ENCODE measurements at places on chromosomes 2 and 18.
A peak's percentile ranks its signal among the peaks of the same experiment; 100 is the strongest.

- no peak for DNase-seq
Observed at GRCh38 chr2:97743913-97744312, 30.5 kb downstream of the ZAP70 start.

- no peak for DNase-seq
Observed at GRCh38 chr2:165573534-165574461, 104.3 kb downstream of the CSRNP3 start.

GRCh38 chr2:218893349-218894150 lies 12.9 kb downstream of the WNT10A start:
- DNase-seq = no peak

GRCh38 chr2:186726938-186727337 lies 33.1 kb downstream of the FAM171B start:
- no peak for DNase-seq

DNA sequence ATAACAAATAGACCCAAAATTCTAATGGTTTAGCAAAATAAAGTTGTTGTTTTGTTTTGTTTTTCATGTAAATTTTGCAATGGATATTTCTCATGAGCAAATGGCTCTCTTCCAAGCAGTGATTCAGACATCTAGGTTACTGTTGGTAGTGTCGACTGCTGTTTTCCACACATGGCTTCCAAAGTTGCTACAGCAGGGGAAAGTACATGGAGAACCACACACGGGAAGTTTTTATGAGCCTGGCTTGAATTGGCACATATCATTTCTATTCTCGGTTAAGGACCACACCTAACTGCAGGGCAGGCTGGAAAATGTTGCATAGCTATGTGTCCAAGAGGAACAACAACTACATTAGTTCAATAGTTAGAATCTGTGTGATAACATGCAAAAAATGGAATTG lies 262.1 kb downstream of the GALNT13 start:
- DNase-seq = no peak

DNA sequence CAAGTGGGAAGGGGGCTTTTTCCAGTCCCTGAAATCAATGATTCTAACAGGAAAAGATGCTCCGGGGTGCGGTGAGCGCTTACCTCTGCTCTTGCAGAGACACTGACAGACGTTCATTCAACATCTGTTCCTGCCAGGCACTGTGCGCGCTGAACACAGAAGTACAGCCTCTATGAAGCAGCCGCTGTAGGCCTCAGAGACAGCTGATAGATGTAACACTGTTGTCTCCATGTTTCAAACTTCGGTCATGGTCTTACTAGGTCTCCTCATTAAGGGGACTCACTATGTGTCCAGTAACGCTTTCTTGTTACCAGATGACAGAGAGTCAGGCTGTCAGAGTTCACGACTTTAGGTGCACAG lies 649 bp upstream of the CLIP4 start:
- no peak for DNase-seq

DNA sequence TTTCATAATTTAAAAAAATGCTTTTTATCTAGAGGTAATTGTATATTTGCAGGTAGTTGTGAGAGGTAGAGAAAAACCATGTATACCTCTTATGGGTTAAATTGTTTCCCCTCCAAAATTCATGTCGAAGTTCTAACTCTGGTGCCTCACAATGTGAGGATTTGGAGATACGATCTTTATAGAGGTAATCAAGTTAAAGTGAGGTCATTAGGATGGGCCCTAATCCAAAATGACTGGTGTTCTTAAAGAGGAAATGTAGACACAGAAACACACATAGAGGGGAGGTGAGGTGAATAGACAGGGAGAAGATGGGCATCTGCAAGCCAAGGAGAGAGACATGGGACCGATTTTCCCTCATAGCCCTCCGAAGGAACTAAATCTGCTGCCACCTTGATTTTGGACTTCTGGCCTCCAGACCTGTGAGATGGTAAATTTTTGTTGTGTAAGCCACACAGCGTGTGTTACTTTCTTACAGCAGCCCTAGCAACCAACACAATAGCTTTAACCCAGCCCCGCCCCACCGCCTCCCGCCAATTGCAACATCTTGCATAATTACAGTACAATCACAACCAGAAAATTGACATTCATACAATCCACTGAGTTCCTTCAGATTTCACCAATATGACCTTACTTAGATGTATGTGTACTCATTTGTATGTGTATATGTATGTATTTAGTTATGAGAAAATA lies 208.9 kb downstream of the MIB1 start:
- DNase-seq = no peak

GRCh38 chr2:182496596-182496995 lies 69.8 kb upstream of the PDE1A start:
- no peak for DNase-seq

- DNase-seq = no peak
Observed at GRCh38 chr2:161147856-161148255, 12.4 kb upstream of the TANK start.

DNA sequence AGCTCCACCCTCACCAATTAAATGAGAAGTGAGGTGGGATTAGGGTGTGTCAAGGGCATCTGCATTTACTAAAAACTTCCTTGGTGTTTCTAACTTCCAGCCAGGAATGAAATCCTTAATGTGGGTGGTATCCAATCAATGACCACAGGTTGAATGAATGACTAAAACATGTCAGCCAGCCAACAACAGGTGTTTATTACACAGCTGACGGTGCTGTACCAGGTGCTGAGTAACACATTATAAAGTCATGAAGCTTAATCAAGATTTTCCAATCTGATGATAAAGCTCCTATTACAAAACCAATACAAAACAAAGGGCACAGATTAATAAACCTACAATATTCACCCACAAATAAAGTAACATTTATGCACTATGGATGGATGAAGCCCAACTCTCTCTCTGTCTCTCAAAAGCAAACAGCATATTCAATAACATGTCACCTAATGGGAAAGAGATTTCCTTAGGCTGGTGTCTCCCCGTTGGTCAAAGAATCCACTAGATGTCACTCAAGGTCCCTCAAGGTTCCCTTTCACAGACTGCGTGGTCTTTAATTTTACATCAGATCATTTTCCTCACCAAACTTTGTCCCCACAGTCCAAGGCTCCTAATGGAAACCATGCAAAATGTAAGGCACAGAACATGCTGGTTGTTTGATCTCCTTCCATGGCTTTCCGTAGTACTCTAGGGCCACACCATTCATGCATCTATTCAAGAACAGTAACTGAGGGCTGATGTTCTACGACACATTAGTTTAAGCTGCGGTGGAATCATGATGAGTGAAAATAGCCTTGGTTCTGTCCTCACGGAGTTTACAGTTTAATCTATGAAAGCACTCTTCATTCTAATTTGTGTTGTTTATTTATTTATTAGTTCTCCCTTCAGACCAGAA lies 6.4 kb upstream of the PTPN4 start:
- peak; percentile 45 for DNase-seq

DNA sequence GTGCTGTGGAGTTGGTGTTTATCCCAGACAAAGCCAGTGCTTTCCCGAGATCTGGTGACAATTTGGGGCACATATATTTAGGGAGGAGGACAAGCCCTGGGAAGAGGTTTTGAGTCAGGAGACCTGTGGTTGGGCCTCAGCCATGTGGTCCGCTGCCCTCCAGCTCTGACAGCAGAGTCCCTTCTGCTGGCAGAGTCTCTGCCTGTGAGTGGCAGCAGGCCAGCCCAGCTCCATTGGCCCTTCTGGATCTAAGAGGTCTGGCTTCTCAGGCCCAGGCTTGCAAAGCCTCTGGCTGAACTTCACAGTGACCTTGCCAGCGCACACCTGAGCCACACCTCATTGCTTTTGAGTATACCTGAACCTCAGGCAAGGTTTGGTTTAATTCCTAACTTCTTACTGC lies 115.3 kb downstream of the BCL2L11 start:
- no peak for DNase-seq

GRCh38 chr2:191846515-191847476 lies at the start of gene CAVIN2:
Gene CAVIN2, minus strand, starts transcription at chr2:191847088. Its CDS starts 163 bp downstream, at chr2:191846925.
- DNase-seq = no peak

- no peak for DNase-seq
Observed at GRCh38 chr2:149394864-149395263, 64.5 kb downstream of the LYPD6 start.

- no peak for DNase-seq
Observed at GRCh38 chr2:72031346-72032110, 116.1 kb downstream of the CYP26B1 start.

DNA sequence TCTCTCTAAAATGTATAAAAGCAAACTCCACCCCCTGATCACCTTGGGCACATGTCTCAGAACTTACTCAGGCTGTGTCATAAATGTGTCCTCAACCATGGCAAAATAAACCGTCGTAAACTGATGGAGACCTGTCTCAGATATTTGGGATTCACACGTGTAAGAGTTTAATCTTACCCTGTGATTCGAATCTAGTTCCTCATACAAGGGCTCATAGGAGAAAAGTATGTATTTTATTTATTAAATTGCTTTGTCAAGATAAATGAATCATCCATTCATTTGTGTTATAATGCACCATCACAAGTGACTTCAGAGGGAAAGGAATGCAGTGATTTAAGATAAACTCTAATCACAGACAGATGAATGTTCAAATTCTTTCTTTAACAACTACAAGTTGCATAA lies 712.5 kb upstream of the LRATD1 start:
- no peak for DNase-seq

DNA sequence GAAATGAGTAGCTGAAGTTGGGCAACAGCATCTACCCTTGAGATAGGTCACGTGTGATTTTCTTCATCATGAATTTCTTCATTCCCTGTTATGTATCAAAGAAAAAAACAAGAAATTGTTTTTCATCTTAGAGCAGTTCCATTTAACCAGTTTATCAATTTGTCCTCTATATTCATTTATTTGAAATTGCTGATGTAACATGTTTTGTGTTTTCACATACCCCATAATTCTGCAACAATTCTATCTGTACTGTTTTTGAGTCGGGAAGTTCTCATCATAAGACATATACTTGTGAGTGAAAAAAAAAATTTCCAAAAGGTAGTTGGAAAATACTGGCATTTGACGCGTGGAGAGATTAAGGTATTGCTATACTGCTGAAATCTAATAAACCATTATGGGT lies 422.6 kb upstream of the REG3G start:
- no peak for DNase-seq

DNA sequence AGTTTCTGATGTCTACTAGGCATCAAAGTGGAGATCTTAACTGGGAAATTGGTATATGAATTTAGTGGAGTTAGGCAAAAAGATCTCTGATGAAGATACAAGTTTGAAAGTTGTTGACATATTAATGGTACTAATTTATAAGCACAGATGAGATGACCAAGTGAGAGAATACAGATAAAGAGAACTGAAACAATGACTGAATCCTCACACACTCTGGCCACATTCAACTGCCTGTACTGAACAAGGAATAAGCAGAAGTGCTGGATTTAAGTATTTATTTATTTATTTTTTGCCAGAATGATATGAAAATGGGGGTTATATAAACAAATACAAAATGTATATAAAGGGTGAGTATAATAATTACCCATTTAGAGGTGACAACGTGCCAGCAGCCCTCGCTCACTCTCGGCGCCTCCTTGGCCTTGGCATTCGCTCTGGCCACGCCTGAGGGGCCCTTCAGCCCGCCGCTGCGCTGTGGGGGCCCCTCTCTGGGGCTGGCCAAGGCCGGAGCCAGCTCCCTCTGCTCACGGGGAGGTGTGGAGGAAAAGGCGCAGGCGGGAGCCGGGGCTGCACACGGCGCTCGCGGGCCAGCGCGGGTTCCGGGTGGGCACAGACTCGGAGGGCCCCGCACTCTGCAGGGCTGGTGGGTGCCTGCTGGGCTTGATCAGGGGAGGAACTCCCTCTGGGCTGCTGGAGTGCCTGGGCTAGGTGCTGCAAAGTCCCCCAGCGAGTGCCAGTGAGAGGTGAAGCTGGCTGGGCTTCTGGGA lies 1363.9 kb upstream of the CRIM1 start:
- DNase-seq = no peak

DNA sequence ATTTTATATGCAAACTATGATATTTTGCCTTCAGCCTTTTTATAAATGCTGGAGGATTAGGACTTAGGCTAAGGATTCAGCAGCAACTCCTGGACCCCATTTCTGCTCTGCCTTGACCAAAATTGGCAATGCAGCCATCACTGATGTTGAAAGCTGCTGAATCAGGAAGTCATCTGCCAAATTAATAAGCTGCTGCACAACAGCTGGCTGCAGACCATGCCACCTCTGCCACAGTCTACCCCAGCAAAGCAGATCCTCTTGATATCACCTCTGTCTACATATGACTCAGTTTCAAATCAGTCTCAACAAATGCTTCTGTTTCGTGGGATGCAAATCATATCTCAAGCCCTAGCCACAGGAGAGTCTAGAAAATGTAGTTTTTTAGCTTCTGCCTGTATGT lies 7.1 kb upstream of the SOS1 start:
- no peak for DNase-seq

DNA sequence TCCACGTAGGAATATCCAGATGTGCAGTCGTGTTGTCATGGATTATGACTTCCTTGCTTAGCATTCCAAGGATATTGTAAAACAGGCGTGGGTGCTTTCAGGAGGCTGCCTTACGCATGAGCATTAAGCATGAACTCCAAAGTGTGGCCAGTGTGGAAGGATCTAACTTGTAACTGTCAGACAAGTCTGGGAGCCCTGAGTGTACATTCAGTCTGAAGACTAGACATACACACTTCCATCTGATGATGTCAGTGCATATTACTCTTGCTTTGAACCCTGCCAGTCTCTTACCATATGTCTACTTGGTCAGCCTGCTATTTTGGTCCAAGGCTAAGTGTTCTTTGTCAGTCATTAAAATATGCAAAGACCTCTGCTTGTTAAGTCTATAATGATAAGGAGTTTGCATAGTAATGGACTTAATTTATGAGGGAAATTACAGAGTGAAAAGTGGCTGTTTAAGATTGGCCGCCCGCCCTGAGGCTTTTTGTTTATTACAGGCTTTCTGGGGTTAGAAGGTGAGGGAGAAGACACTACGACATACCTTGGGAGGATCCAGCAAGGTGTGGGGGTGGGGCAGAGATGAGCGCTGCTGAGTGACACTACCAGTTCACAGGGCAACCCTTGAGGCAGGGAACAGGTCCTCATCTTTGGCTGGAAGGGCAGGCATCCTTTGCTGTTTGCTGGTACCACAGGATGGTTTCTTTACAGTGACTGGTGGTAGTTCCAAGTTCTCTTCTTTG lies 48.3 kb downstream of the CABLES1 start:
- DNase-seq = no peak

- no peak for DNase-seq
Observed at GRCh38 chr2:138831691-138832090, 51.5 kb upstream of the NXPH2 start.

GRCh38 chr18:67108894-67109293 lies 407.6 kb downstream of the DSEL start:
- no peak for DNase-seq

- DNase-seq = no peak
Observed at GRCh38 chr18:26181343-26181826, 44.9 kb upstream of the TAF4B start.

DNA sequence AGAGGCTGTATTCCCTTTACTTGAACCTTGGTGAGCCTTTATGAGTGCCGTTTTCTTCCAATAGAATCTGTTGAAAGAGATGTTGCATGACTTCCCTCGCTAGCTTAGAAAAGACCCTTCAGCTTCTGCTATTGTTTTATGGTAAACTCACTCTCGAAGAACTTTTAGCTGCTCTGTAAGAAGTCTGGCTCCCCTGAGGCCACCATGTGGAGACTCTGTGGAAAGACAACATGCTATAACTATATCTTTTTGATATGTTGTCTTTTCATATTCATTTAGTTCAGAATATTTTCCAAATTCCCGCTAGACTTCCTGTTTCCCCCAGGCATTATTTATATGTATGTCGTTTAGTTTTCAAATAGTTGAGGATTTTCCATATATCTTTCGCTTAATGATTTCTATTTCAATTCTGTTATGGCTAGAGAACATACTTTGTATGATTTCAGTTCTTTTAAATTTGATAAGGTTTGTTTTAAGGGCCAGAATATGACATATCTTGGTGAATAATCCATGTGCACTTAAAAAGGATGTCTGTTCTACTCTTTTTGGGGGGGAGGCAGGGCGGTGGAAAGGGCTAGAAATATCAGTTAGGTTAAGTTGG lies 64.1 kb downstream of the PTPN4 start:
- peak; percentile 28 for DNase-seq

Measured in Jurkat, Clone E6-1 (cell line).